Renal cortex interstitium (tissue), 15 donors: ENCODE measurements at places on chromosomes 2 and 18. TPM values are rescaled to one million over a fixed set of nuclear protein-coding genes. Genes with fewer than 3 reads are reported as not detected.

- no peak for DNase-seq
These were observed 18.3 kb upstream of the TNS1 start for GRCh38 chr2:218020966-218021535.

DNA sequence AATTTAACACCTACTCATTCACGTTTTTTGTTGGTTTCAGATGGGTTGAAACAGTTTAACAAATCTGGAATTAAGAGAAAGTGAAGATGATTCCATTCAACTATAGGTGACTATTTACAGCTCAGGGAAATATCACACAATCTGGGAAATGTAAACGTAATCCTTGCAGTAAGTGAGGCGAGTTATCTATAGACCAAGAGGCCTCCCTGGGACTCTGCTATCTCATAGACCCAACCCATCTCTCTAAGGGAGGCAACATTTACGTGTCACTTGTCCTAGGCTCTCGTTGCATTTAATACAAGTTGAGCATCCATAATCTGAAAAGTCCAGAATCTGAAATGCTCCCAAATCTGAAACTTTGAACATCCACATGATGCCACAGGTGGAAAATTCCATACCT is 2.0 kb upstream of the MOB4 start:
- DNase-seq = no peak

UNC50 gene
- polyA plus RNA-seq = 80.2 TPM

BMP10 gene
- polyA plus RNA-seq = not detected

DNA sequence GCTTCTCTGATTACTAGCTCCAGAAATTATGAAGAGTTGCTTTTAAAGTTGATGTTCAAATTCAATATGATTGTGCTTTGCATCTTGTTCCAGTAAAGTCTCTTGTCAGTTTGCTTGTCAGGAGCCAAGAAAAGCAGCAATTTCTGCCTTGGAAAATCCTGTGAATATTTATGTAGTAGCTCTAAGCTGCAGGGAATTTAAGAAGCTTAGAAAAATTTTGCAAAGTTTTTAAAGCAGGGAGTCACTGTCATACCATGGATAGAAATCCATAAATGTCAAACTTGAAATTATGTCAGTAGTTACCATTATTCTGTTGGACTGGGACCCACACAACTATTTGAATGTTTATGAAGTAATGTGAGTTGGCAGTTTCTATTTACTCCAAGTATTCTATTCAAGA is 169.3 kb downstream of the TMEM200C start:
- no peak for DNase-seq

- DNase-seq = peak; percentile 4
These were observed 191.0 kb downstream of the GRB14 start for GRCh38 chr2:164430166-164430783.

DNA sequence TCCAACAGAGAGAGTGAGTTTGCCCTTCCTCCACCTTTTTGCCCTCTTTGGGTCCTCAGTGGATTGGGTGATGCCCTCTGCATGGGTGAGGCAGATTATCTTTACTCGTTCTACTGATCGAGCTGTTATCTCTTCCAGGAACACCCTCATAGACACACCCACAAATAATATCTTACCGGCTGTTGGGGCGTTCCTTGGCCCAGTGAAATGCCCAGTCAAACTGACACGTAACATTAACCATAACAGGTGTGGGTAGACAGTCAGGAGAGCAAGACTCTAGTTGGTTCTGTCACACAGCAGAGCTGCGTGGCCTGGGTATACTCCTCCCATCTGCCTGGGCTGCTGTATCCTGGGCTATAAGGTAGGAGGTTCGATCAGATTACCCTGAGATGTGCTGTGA is 144.1 kb downstream of the AGAP1 start:
- DNase-seq = no peak

DNA sequence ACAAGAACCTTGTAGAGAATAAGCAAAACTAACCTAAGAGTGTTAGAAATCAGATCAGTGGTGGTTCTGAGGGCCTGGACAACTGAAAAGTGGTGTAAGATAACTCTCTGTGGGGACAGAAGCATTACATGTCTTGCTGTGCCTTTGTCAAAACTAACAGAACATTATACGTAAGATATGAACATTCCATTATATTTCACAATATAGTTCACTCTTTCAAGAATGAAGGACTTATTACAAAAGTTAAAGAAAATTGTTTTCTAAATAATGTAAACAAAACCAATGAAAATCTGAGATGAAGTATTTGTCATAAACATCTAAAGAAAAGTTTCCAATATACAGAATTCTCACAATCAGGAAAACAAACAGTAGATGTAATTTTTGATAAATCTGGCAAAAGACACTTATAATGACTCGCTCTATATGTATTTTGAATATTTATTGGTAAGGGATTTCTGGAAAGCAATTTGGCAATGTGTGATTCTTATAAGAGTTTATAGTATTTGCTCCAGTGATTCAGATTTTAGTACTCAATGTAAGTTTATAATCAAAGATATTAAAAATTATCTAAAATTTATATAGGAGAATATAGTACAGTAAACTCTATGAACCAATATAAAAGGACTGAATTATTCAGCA is 258.4 kb downstream of the CD226 start:
- DNase-seq = no peak

FOXI3 gene
- polyA plus RNA-seq = 0.11 TPM

GRCh38 chr2:64966017-64966416 is 23.2 kb upstream of the SLC1A4 start:
- DNase-seq = no peak

- DNase-seq = no peak
These were observed 289.3 kb upstream of the RAB12 start for GRCh38 chr18:8319798-8320489.

DNA sequence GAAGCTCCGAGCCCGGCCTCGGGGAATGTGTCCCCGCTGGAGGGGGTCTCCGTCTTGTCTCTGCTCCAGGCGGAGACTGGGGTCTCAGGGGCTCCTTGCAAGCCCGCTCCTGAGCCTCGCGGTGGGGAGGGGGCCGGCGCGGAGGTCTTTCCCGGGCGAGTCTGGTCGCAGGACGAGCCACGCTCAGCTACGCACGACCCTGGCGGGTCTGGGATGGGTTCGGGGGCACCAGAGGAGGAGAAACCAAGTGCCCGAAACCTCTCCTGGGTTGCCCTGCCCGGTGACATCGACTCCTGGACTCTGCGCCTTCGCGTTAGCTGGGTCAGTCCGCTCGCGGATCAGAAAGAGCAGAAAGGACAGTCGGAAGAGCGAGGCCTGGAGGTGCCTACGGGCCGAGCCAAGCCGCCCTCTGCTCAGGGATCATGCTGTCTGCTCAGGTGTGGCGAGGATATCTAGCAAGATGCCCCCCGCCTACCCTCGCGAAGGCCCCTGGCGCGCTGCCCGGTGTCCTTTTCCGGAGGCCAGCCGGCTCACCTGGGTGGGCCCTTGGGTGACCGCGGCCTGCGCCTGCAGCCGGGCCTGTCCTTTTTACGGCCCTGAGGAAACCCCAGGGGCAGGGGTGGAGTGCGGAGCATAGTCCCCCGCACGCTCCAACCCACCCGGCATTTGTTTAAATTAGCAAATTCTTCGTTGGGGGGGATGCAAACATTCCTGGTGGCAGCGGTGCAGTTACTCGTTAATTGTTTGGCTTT is 58.7 kb downstream of the SNORC start:
- DNase-seq = no peak

DYNAP gene
- polyA plus RNA-seq = not detected

DNA sequence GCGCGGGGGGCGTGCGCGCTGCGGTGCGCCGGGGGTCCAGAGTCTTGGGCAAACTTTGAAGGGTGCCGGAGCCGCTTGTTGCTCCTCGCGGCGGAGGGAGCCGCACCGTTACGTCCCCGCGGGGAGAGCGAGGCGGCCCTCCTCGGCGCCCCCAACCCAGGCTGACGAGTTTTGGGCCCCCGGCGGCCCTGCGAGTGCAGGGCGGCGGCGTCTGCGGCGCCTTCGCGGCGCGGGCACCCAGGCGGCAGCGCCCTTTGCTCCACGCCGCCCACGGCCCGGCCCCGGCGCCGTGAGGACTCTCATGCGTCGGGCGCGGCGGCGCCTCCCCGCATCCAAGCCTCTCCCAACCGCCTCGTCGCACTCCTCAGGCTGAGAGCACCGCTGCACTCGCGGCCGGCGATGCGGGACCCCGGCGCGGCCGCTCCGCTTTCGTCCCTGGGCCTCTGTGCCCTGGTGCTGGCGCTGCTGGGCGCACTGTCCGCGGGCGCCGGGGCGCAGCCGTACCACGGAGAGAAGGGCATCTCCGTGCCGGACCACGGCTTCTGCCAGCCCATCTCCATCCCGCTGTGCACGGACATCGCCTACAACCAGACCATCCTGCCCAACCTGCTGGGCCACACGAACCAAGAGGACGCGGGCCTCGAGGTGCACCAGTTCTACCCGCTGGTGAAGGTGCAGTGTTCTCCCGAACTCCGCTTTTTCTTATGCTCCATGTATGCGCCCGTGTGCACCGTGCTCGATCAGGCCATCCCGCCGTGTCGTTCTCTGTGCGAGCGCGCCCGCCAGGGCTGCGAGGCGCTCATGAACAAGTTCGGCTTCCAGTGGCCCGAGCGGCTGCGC is 814 bp downstream of the FZD7 start:
- no peak for DNase-seq

FBXO15 gene
- 4.2 TPM for polyA plus RNA-seq

CPO gene
- 1.6 TPM for polyA plus RNA-seq

GRCh38 chr2:9021563-9022211 is 18.2 kb upstream of the MBOAT2 start:
- DNase-seq = no peak

DNA sequence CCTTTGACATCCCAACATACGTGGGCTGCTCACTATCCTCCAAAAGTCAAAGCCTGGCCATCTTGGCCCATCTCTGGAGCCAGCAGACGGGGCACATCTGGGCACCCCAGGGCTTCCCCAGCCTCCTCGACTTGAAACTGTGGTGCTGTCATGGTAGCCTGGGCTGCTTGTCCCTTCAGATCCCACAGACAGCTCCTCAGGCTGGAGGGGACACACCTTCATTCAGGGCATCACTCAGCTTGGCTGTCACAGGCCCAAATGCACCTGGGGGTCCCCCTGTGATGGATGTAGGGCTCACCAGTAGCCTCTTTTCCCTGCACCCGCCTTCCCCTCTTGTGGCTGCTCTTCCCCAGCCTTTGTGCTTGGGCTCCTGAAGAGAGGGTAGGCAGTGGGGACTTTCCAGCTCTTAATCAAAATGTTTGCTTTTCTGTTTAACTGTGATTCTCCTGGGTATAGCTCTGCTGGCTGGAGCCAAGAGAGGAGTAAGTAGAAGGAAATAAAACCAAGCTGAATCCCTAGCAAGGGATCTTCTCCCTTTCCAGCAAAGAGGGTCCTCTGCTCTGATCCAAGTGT is 92.3 kb downstream of the GYPC start:
- no peak for DNase-seq

- no peak for DNase-seq
These were observed 8.6 kb downstream of the RBMS1 start for GRCh38 chr2:160484859-160485520.

PTCD3 gene
- 139 TPM for polyA plus RNA-seq

DNA sequence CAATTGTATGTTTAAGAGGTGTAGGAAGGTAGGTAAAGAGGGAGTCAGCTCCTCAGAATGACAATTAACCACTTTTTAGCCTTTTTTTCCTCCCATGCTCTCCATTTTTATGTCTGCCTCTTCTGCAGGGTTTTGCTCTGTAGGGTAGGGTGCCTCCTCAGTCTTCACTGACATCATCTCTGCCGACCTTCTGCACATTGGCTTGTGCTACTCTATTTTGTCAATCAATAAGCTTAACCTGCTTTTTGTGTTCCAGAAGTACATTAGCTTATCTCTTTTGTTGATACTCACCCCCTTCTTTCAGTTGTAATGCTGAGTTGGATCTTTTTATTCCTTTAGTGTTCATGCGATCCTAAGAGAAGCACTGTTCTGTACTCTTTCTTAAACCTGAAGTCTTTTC is 323.2 kb downstream of the RDH14 start:
- no peak for DNase-seq

GALNT14 gene
- polyA plus RNA-seq = 40.9 TPM

LCT gene
- polyA plus RNA-seq = 0.08 TPM

PMAIP1 gene
- 3.3 TPM for polyA plus RNA-seq

CXCR1 gene
- not detected for polyA plus RNA-seq

COLEC11 gene
- polyA plus RNA-seq = 1.7 TPM

DNA sequence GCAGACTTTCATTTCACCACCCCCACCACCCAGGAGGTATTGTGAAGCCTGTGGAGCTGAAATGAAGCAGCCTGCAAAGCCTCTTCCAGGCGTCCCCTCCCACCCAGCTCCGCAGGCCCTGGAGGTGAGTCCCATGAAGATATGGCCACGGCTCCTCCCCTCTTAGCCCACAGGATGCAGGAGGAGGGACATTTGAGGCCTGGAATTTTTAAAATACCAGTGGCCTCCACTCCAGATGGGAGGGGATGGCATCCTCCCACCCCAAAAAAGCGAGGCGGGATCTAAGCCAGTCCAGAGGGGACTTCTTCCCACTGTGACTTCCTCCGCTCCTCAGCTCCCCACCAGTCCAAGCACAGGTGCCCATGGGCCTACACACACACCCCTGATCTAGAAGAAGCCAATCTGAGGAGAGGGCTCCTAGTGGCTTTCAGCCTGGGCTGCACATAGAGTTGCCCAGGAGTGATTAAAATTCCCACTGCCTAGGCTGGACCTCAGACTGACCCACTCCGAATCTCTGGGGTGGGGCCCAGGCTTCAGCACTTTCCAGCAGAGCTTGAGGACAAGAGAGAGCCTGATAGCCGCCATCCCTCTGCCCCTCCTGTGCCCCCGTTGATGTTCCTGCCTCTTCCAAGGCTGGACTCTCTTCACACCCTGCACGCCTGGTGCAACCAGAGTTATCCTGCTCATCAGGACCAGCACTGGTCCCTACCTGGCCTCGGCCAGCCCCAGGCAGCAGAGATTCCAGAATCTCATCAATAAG is 206.9 kb downstream of the TNS1 start:
- DNase-seq = no peak

- peak; percentile 47 for DNase-seq
These were observed 233.5 kb upstream of the ATP5MC3 start for GRCh38 chr2:175414882-175415487.

MOCOS gene
- polyA plus RNA-seq = 0.75 TPM

GRP gene
- not detected for polyA plus RNA-seq

SLC9A4 gene
- polyA plus RNA-seq = 5.9 TPM

- peak; percentile 55 for DNase-seq
These were observed 7.6 kb upstream of the MSTN start for GRCh38 chr2:190069936-190070696.

- no peak for DNase-seq
These were observed 75.2 kb downstream of the KLHL29 start for GRCh38 chr2:23460228-23460627.

VWC2L gene
- 0.06 TPM for polyA plus RNA-seq
